ENCODE measurements at places on chromosomes 1 and 21.
A peak's percentile ranks its signal among the peaks of the same experiment; 100 is the strongest.

DNA sequence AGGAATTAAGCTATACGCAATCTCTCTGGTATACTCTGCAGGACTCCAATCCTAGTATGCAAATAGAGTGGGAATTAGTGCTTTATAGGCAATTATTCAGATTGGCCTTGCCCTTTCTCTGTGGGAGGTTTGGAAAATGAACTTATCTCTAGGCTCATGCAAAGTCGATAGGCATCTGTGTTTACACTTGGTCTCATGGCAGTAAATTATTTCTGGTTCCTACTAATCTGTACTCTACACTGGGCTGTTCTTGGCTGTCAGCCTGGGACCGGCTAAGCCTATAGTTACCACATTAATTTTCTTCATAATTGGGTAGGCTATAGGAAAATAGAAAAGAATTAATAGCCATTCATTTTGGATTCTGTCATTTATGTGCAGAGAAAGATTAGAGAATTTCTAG, 544.6 kb downstream of the AMY1C start:
- DNase-seq: no peak

- DNase-seq: no peak
These were observed 8.8 kb upstream of the ANGPTL7 start for GRCh38 chr1:11180342-11180744.

GRCh38 chr21:43867332-43867703, 2.3 kb downstream of the AGPAT3 start:
- DNase-seq: no peak

DNA sequence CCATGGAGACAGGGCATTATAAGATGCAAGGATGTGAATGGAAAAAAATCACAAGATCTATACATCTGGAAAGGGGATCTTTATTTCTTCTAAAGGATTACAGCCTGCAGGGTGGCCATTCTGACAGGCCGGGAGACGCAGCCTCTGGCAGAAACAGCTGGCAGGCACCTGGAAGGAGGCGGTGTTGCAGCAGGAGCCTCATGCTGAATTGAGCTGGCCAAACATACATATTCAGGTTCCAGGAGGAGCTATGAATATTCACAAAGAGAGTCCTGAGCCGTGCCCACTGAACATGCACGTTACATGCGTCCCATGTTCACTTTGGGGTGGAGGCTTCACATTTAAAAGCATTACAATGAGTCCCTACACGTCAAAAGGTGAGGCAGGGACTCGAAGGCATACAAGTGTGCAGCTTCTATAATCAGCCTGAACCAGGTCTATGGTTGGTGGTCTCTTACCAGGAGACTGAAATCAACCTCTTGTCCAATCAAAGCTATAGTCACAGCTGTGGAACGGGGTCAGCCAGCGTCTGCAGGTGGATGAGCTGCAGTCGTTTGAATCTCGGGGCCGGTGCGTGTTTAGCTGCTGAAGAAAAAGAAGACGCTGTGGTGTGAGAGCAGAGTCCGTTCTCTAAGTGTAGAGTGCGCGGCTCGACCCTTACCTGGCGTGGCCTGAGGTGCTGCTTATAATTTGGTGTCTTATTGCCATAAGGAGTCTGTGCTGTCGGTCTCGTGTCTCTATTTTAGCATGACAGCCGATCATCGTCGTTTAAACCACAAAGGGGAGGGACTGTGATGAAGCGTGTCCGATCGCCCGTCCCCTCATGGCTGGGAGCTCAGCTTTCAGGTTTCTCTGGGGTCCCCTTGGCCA, 183.0 kb downstream of the ETS2 start:
- no peak for DNase-seq

DNA sequence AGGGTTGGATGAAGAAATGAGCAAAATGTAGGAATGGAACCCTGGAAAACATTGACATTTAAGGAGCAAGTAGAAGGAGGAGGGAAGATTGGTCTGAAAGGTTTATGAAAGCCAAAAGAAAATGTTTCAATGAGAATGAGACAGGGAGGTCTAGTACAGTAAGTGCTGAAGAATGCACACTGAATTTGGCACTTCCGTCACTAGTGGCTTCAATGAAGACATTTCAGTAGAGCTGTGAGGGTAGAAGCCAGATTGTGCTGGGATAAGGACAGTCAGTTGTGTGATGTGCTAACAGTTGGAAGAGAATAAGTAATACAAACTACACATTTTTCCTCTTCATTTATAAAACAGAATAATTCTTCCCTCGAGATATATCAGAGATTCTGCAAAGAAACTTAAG, 17.1 kb downstream of the THEM4 start:
- no peak for DNase-seq

DNA sequence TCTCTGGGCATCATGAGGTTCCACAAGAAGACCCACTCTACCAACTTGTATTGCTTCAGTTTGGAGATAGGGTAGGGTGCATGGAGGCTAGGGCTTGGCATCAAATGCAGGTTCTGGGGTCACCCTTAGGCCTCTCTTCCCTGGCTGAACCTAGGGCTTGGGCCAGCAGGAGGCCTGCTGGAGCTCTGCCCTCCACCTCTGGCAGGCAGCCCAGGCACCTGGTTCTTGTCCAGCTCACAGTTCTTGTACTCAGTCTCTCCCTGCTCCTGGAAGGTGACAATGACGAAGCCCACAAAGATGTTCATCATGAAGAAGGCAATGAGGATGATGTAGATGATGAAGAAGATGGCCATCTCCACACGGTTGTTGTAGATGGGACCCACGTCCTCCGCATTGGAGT, 37.5 kb upstream of the KIF21B start:
- DNase-seq: no peak

DNA sequence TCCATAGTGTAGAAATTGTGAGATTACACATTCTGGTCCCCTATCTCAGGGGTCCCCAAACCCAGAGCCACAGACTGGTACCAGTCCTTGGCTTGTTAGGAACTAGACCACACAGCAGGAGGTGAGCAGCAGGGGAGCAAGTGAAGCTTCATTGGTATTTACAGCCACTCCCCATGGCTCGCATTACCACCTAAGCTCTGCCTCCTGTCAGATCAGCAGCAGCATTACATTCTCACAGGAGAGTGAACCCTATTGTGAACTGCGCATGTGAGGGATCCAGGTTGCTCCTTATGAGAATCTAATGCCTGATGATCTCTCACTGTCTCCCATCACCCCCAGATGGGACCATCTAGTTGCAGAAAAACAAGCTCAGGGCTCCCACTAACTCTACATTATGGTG, 229.7 kb upstream of the IRF2BP2 start:
- no peak for DNase-seq

DNA sequence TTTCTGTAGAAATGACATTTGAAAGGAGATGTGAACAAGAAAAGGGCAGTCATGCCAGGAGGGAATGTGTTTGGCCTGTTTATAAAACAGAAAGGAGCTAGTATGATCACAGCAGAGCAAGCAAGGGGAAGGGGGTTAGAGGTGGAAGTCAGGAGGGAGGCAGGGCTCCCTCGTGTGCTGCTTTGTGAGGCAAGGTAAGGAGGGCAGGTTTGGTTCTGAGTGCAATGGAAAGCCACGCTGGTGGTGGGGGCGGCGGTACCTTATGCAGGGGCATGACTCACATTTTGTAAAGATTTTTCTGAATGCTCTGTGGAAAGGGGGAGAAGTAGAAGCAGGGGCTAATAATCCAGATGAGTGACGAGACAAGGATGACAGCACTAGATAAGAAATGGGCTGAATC, 197.5 kb upstream of the C8B start:
- no peak for DNase-seq

DNA sequence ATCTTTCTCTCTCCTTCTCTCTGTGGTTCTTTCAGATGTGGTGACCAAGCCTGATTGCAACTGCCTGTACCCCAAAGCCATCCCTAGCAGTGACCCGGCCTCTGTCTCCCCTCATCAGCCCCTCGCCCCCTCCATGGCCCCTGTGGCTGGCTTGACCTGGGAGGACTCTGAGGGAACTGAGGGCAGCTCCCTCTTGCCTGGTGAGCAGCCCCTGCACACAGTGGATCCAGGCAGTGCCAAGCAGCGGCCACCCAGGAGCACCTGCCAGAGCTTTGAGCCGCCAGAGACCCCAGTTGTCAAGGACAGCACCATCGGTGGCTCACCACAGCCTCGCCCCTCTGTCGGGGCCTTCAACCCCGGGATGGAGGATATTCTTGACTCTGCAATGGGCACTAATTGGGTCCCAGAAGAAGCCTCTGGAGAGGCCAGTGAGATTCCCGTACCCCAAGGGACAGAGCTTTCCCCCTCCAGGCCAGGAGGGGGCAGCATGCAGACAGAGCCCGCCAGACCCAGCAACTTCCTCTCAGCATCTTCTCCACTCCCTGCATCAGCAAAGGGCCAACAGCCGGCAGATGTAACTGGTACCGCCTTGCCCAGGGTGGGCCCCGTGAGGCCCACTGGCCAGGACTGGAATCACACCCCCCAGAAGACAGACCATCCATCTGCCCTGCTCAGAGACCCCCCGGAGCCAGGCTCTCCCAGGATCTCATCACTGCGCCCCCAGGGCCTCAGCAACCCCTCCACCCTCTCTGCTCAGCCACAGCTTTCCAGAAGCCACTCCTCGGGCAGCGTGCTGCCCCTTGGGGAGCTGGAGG, 12.7 kb downstream of the CSF1 start:
- DNase-seq: no peak

DNA sequence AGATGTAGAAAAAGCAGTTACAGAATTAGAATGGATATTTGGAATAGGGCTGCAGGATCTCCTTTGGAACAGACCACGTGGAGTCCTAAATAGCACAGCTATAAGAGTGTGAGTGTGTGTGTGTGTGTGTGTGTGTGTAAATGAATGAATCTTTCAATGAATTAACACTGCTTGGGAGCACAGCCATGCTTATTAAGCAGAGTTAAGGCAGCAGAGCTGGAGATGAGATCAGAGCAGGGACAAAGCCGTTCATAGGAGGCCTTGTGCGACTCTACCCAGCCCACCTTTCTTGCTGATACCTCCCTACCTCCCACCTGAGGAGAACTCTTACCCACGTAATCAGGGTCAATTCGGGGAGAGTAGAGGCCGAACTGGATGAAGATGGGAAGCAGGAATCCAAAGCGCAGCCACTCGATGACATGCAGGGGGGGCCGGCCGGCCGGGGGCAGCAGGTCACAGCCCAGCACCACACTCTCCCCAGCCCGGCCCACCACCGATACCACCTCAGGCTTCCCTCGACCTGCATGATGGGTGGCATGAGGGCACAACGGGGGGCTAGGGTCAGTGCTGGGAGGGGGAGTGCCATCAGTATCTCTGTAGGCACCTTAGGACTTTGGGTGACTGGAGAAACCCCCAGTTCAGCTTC, 2.7 kb downstream of the IGSF9 start:
- DNase-seq: no peak

GRCh38 chr1:147892731-147893214, 9.8 kb upstream of the GJA8 start:
- peak; percentile 10 for DNase-seq

Measured in stimulated activated CD8-positive, alpha-beta memory T cell treated with anti-CD3 and anti-CD28 coated beads, Interleukin-4, amount 100 ng/mL, for 1 hour (primary cell).